ENCODE measurements at places on chromosomes 5 and 9.

DNA sequence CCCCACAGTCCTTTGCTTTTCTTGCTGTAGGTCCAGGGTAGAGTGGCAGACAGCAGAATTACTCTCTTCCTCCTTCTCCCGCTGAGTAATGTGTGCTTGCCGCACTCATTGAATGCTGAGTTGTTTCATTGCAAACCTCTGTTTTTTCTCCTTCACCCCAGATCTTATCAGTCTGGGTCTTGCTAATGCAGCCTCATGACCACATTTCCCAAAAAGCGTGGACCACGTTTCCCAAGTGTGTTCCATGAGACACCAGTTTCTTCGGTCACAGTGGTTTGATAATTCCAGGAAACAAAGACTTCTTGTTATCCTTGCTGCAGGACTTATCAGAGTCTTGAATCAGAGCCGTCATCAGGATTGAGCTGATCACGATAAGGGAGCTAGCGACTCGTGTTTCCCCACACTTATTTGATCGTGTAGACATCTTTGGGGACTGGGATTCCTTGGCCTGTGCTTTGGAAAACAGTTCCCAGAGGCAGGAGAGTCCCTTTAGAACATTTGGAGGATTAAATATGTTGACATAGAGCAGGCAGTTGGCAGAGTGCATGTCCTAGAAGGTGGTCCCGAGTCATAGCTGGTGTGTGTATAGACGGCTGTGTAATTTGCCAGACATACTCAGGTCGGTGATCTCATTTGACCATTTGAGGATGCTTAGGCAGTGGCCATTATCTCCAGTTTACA lies 4.4 kb downstream of the LRRC8A start:
- DNase-seq, result no peak

- DNase-seq, result peak; percentile 10
Observed at GRCh38 chr9:100700689-100701318, 122.9 kb downstream of the CAVIN4 start.

GRCh38 chr5:40141896-40142295 lies 537.8 kb upstream of the PTGER4 start:
- no peak for DNase-seq

- DNase-seq, result no peak
Observed at GRCh38 chr9:98230789-98231188, 24.7 kb downstream of the TBC1D2 start.

DNA sequence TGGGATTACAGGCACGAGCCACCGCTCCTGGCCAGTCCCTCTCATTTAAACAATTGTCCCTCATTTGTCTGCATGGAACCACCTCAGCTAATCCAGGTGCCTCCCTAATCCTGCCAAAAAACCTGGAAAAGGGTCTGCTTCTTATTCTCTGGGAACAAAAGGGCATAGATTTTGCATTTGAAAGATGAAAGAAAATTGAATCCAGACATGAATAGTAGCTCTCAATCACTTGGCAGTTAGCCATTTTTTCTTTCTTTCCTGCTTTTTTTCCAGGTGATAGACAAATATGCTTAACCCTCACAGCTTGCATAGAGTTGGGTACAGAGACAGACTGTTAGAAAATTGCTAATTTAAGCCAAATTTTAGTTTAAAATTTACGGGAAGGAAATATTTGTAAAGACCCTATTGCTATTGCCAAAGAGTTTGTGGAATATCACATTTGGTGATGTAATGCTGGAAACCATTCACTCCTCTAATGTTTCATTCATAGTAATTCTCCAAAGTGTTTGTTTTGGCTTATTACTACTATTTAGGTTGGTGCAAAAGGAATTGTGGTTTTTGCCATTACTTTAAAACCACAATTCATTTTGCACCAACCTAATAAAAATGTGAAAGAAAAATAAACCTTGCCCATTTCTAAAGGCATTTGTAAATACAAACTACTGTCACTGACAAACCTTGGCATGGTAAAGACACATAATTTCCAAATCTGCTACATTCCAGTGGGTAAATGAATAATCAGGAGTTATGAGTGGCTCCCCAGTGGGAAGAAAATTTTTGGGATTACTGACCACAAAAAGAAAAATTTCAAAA lies 80.5 kb upstream of the JAK2 start:
- peak; percentile 80 for DNase-seq

DNA sequence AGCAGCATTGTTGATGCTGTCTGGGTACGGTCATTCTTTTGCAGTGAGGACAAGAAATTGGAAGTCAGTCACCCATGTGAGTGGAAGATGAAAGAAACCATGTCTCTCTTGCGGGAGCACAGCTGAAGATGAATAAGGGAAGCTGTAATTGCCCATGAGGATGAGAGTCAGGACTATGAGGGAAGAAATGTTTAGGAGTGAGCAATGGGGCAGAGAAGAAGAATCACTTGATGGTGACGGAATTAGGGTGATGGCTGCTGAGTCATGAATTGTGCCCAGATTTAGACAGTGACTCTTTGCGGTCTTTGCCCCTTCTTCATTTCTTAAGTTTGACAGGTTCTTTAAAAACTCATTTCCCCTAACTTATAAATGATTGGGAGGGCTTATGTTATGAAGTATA lies 183.3 kb downstream of the MAST4 start:
- peak; percentile 31 for DNase-seq

- peak; percentile 37 for DNase-seq
Observed at GRCh38 chr5:50666261-50667022, at the start of gene PARP8. PARP8 (plus strand) TSS chr5:50666637; CDS start chr5:50667096, 459 bp downstream.

- peak; percentile 73 for DNase-seq
Observed at GRCh38 chr5:141514330-141515133, 25.7 kb downstream of the PCDHGC5 start.

- DNase-seq, result no peak
Observed at GRCh38 chr9:130227833-130228232, 37.7 kb upstream of the HMCN2 start.

DNA sequence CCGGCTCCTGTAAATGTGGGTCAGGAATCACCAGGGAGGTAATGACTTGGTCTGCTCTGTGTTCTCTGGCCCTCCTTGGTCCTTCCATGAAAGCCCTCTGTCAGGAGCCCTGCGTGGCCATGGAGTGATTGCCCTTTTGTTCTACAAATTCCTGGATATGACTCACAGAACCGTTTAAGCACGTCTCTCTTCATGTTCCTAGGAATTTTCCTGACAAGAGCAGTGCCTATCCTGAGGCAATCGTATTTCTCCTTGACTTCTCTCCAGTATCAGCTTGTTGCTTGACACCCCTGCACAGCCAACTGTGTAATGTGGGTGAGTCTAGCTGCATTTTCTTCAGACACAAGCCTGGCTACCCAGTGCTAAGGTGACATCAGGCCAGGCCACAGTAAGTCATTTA lies 274.3 kb upstream of the ZNF462 start:
- DNase-seq, result peak; percentile 70

DNA sequence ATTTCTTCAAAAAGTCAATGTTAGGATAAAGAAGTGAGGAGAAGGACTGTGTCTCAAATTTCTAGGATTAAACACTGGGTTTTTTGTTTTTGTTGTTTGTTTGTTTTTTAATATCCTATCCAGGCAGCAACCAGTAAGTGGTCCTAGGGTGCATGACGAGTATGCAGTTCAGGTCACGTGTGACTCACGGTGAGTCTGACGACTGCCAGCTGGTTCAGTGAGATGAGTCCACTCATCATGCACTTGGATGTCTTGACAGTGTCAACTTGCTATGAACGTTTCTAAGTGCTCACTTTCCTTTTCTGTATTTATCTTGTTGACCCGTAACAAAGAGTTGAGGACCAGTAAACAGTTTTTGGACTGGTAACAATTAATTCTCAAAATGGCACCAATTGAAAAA lies 32.7 kb downstream of the ATG10 start:
- DNase-seq, result peak; percentile 22

- peak; percentile 30 for DNase-seq
Observed at GRCh38 chr9:109143881-109144562, 23.0 kb downstream of the FRRS1L start.

- DNase-seq, result peak; percentile 97
Observed at GRCh38 chr9:86947146-86948073, at the start of gene GAS1. GAS1 (minus strand) TSS chr9:86947506; CDS start chr9:86946779, 727 bp downstream.

GRCh38 chr5:64818245-64818644 lies 49.5 kb downstream of the CWC27 start:
- DNase-seq, result no peak

DNA sequence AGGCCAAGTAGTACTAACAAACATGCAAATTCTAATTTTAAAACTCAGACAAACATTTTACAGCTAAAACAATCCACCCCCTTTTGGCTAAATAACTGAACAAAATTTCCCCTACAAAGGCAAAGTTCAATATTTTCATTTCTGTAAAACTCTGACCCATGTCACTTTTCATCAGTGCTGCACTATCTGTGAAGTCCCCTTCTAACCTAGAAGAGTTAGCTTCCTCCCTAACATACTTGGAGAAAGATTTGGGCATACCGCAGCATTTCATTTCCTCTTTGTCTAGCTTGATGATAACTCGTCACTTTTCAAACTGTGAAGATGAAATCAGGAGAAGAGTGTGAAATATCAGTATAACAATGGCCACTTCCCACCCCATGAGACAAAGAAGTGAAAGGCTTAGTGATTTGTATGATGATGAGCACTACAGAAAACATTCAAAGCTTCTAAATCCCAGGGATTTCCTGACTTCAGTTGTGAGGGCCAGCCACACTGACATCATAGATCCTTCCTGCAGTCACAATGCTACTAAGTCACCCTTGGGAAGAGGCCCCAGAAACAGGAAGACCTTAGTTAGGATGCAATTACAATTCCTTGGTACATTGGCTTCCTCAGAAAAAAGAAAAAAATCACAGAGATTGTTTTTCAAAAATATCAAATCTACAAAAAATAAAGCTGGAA lies at the start of gene FAM81B:
FAM81B (plus strand) TSS at position 555 of the 681 bp plus-strand sequence; CDS start at position 579, 24 bp downstream.
- DNase-seq, result peak; percentile 56

- no peak for DNase-seq
Observed at GRCh38 chr5:37709020-37709419, 130.8 kb downstream of the GDNF start.

- DNase-seq, result peak; percentile 96
Observed at GRCh38 chr5:181191526-181192336, 13.3 kb downstream of the TRIM7 start.

- DNase-seq, result no peak
Observed at GRCh38 chr5:7824995-7825394, 25.9 kb downstream of the CFAP90 start.

DNA sequence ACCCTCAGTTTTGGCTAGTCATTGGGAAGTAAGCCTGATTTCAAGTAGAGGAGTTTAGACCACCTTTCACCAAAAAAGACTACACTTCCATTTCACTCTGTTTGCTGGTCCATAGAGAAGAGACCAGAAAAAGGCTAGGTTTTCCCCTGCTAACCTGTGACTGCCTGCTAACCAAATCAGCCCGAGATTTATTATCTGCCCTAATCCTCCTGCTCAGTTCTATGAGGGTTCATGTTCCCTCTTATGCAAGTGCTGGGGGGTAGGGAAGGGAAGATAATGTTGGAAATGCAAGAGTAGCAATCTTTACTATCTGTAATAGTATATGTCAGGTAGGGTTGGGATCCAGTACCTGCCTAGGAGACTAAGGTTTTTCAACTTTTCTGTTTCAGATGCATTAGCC lies 51.6 kb upstream of the CCNG1 start:
- no peak for DNase-seq

- no peak for DNase-seq
Observed at GRCh38 chr9:82024908-82025307, 36.3 kb downstream of the SPATA31D1 start.

DNA sequence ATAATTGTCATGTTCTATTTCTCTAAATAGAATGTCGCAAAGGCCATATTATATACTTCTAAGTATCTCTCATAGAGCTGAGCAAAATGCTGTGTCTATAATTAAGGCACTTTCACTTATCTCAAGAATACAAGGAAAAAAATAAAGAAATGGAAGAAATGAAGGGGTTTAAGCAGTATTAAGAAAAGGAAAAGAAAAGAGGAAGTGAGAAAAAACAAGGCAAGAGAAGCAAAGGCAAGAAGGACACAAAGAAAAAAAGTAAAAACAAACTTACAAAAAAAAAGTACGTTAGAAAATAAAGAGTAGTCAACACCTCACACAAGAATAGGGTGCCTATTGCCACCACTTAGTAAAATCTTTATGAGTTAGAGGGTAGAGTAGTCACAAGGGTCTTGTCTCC lies 506.2 kb downstream of the GABRG2 start:
- no peak for DNase-seq

DNA sequence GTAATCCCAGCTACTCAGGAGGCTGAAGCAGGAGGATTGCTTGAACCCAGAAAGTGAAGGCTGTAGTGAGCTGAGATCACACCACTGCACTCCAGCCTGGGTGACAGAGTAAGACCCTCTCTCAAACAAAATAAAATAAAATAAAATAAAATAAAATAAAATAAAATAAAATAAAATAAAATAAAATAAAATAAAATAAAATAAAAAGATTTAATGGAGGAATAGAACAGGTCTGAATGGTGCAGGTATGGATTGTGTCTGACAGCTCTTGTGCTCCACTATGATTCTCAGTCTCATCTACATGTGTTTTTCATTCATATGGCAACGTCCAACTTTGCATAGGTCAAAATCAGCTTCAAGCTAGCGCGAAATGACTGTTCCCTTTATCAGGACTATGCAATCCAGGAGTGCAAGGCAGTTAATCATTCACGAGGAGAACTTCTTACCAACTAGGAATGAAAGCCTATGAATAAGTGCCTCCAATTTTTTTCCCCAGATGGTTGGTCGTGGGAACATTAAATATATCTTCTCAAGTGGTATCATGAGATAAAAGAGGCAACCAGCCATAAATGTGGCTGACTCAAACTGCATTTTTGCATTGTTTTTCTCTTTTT lies 1392.3 kb upstream of the CDH9 start:
- no peak for DNase-seq

DNA sequence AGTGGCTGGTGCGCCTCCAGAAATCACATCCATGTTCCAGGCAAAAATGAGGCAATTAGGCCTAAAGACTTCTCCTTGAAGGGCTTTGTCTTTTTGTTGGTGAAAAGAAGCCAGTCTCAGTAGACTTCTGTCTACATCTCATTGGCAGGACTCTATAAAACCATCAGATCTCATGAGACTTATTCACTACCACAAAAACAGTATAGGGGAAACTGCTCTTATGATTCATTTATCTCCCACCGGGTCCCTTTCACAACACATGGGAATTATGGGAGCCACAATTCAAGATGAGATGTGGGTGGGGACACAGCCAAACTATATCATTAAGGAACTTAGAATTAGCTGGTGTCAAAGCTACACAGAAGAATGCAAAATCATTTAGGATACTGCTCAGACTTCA lies 77.7 kb upstream of the SNX2 start:
- DNase-seq, result peak; percentile 65

DNA sequence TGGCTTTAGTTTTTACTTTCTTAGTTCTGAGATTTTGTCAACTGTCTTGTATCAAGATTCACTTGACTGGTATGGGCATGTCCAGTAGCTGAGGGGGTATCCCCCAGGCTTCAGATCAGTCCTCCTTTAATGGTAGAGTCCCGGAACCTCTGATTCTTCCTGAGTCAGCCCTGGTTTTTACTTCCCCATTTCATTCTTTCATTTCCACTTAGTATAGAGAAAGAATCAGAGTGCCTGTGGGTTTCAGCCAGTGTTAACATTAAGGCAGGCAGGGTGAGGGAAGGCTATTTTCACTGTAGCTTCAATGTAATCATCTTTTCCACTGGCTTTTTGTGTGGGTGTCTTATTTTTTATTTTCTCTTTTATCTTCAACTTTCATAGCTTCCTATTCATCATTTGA lies 8.3 kb upstream of the COMMD10 start:
- no peak for DNase-seq
